Midbrain (tissue), 1 donor: ENCODE measurements at places on chromosomes 12 and 14.

GRCh38 chr12:12918781-12919389 lies 27.5 kb downstream of the GPRC5A start:
- no peak for DNase-seq

DNA sequence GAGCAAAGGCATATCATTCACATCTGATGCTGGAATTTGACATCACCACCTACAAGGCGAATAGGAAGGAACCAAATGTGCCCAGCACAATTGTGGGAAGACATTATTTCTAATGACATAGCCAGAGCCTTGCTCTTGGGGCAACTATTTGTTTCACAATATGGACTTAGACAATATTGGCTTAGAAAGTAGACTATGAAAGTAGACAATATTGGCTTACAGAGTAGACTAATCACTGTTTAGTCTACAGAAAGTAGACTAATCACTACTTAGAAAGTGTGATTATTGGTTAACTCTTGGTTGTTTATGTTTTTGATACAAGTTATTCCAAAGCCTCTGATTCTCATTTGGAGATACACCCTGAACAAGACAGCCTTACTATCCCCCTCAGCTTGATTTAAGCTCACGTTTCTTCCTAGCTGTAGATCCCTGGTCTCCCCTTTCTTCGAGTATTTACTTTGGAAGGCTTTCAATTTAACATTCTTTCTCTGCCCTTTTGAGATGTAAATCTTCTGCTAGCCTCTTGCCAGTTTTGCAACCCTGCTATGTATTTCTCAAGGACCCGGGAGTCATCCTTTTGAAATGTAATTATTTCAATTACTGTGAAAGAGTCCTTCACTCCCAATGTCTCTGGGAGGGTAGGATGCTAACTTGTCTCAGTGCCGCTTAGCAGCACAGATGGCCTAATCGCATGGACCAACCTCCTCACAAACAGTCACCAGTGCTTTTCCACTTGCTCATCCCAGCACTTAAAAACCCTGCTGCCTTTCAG lies 843.2 kb downstream of the GALC start:
- DNase-seq, result no peak

- DNase-seq, result no peak
Measured at GRCh38 chr12:57476162-57476992, 3.3 kb downstream of the ARHGAP9 start.

DNA sequence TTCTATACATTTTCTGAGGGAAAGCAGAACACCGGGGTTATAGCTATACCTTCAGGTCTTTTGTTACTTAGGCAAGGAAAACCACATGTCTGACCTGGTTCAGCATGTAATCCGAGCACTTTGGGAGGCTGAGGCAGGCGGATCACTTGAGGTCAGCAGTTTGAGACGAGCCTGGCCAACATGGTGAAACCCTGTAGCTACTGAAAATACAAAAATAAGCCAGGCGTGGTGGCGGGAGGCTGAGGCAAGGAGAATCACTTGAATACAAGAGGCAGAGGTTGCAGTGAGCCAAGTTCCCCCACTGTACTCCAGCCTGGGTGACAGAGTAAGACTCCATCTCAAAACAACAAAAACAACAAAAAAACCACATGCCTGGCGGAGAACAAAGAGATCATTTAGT lies 177.6 kb downstream of the ACSS3 start:
- no peak for DNase-seq

GRCh38 chr12:12024911-12025682 lies 45.6 kb upstream of the BCL2L14 start:
- DNase-seq, result no peak

GRCh38 chr14:94395888-94396574 lies 7.6 kb upstream of the SERPINA1 start:
- no peak for DNase-seq

GRCh38 chr12:114851981-114852380 lies 168.0 kb upstream of the TBX3 start:
- DNase-seq, result no peak

GRCh38 chr12:28190321-28191050 lies at the start of gene CCDC91:
Gene CCDC91, plus strand, starts transcription at chr12:28190456. Its CDS starts 66,760 bp downstream, at chr12:28257216.
- DNase-seq, result peak; percentile 78
